ENCODE measurements at places on chromosomes 2 and 18. TPM values are rescaled to one million over a fixed set of nuclear protein-coding genes. Genes with fewer than 3 reads are reported as not detected.

DNA sequence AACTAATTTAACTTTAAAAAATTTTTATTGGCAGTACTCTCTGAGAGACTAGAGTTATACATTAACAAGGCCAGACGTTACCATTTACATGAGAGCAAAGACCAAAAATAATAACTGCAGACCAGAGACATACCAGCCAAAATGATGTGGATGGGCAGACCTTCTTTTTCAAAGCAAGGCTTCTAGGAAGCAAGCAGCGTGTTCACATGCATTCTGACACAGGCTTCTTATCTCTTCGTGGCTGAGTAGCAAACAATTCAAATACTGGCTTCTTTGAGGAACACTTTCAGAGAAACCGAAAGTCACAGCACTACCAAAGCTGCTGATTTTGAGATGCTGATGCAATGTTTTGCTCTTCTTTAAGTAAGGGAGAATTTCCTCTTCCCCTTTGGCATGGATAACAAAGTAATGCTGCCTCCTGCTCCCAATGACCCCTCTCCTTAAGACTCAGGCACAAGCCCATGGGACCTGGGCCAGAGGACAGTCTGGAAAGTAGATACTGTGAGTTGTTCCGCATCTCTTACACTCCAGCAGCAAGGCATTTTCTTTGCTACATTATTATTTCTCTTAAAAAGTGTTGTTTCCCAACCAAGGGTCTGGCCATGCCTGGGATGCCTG lies 181.9 kb downstream of the MREG start:
- H3K4me1 ChIP-seq, result peaks cover 37% of the 10 kb centered on the region
- peak overlapping the region; percentile 88 for H3K27ac ChIP-seq
- no peak overlapping the region for H3K4me3 ChIP-seq
- DNase-seq, result no peak

- no peaks in the 10 kb centered on the region for H3K4me1 ChIP-seq
- H3K36me3 ChIP-seq, result no peaks in the 10 kb centered on the region
- no peak overlapping the region for H3K27ac ChIP-seq
- H3K27me3 ChIP-seq, result no peaks in the 10 kb centered on the region
- DNase-seq, result no peak
Observed at GRCh38 chr2:213989207-213989606, 421.6 kb upstream of the VWC2L start.

DNA sequence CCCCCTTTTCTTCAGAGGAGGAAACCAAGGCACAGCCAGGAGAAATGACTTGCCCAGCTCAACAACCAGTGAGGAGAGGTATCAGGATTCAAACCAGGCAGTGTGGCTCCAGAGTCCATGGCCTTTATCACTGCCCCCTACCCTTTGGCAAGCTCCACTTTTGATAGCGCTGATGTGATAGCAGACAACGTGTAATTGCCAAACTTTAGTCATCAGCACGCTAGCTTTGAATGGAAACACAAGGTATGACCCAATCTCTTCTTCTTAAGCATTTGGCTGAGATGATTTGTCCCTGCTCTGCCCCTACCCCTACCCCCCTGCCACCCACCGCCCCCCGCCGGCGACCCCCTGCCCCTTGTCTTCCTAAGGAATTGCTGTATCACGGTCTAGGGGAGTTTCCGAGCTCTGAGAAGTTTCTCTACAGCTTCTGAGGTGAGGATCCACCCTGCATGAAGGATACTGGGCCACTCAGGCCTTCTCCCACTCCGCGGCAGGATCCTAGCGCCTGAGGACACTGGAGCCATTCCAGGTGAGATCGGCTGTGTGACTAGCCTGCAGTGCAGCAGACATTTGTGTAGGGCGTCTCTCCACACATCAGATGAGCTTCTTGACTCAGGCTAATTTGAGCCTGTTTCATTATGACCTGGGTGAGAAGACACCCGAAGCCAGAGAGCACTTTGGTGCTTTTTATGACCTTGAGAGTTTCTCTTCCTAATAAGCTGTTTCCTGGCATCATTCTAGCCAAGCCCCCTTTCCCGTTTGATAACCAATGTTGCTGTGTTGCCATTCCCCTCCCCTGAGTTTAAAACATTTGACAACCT lies 75.1 kb upstream of the MAP4K4 start:
- no peak overlapping the region for H3K27ac ChIP-seq
- H3K27me3 ChIP-seq, result peaks cover 56% of the 10 kb centered on the region
- no peak for DNase-seq
- H3K4me1 ChIP-seq, result no peaks in the 10 kb centered on the region
- no peak overlapping the region for H3K4me3 ChIP-seq

- H3K4me1 ChIP-seq, result peaks cover 25% of the 10 kb centered on the region
- peaks cover 43% of the 10 kb centered on the region for H3K36me3 ChIP-seq
- no peak overlapping the region for H3K27ac ChIP-seq
- no peaks in the 10 kb centered on the region for H3K27me3 ChIP-seq
Observed at GRCh38 chr2:70706026-70706795, 61.8 kb downstream of the ADD2 start.

DNA sequence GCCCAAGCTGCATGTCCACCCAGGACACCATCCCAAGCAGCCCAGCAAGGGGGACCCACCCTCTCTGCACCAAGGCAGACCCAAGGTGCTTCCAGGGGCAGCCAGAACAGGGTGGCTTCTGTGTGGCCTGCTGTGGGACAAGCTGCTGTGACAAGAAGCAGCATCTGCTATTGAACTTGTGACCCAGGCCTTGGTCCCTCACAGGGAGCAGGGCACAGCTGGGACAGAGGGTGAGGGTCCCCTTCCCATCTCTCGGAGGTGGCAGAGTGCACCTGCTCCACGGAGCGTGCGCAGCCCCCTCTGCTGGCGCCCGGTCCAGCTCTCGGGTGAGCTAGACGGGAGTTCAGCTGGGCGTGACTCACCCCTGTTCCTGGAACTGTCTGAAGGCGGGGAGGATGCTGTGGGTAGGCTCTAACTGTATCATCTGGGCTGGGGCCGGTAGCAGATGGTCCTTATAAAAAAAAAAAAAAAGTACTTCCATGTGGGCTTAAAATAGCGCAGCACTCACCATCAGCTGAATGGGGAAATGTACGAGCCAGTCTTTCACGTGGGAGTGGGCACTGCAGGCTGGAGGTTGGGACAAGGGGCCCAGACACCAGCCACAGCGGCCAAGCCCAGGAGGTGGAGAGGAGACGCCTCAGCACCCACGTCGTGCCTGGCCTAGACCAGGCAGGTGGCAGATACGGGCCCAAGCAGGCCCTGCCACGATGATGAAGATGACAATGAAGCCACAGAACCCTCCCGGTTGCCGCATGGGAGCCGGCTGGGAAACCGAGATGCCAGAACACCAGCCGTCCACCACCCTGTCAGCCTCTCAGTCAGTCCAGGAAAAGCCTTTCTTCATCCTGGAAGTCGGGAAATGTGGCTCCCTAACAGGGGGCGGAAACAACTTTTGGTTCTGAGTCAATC lies 136.8 kb upstream of the ID2 start:
- H3K27ac ChIP-seq, result no peak overlapping the region
- peak; percentile 91 for DNase-seq
- peaks cover 11% of the 10 kb centered on the region for H3K4me1 ChIP-seq
- H3K27me3 ChIP-seq, result no peaks in the 10 kb centered on the region
- H3K36me3 ChIP-seq, result no peaks in the 10 kb centered on the region

DNA sequence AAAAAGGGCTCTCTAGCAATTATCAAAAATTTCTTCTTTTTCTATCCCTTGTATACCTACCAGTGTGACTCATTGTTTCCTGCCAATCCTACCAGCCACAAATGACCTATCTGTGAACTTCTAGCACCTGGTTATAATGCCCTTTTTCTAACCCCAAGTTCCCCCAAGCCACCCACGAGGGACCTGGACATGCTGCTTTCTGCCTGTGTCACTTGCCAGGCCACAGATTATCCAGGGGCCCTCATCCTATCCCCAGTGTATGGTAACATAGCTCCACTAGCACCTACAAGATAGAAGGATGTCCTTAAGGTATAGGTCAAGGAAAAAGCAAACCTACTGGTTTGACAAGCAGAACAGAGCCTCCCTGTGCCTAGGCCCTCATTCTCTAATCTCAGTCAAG lies 26.8 kb downstream of the AAK1 start:
- no peak overlapping the region for H3K27ac ChIP-seq
- peaks cover 30% of the 10 kb centered on the region for H3K4me1 ChIP-seq
- no peak overlapping the region for H3K4me3 ChIP-seq
- no peaks in the 10 kb centered on the region for H3K36me3 ChIP-seq
- no peaks in the 10 kb centered on the region for H3K27me3 ChIP-seq
- DNase-seq, result no peak

TXNDC2 gene
- 2.0 TPM for total RNA-seq

Data from K562 (cell line).